ENCODE measurements at places on chromosomes 5 and 9.

DNA sequence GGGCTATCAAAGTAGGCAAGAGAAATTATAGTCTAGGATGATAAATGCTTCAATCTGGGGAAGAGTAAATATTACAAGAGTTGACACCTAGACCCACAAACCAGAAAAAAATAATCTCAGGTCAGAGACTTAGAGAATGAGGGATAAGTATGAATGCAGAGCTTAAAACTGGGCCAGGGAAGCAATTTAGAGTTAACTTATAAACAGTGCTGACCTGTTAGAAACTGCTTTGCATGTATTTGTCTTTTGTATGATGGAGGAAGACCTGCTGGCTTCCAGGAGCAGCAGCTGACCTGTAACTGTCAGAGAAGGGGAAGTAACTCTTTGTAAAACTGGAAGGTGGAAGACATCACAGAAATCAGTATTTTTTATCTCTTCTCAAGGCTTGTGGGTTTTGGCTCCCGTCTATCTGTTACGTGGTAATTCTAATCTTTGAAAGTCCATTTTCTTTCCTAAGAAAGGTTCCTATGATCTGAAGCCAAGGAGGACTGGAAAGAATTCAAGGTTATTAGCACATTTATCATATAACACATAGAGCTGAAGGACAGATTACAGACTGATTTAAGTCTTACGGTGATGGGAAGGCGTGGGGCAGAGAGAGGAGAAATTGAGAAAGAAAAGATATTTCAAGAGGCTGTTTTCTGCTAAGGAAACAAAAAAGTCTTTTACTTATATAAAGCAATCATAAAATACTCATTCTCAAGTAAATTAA is 114.7 kb upstream of the ADAMTS19 start:
- DNase-seq = no peak

GRCh38 chr5:32332966-32333365 is 20.2 kb upstream of the MTMR12 start:
- DNase-seq = no peak

DNA sequence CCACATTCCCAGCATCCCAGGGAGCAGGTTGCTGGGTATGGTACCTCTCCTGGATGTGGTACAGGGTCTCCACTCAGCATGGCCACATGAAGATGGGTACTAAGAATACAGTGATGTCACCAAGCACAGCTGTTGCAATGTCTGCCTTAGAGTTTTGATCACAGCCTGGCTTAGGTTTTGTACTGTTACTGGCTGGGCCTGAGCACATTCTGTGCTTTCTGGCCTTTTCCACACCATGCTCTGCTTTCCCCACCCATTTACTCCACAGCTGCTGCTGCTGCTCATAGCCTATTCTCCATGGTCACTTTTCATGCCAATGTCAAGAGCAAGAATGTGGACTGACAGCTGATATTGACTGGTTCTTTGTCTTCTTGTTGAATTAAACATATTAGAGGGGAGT is 481.9 kb downstream of the ARHGEF28 start:
- DNase-seq = no peak

DNA sequence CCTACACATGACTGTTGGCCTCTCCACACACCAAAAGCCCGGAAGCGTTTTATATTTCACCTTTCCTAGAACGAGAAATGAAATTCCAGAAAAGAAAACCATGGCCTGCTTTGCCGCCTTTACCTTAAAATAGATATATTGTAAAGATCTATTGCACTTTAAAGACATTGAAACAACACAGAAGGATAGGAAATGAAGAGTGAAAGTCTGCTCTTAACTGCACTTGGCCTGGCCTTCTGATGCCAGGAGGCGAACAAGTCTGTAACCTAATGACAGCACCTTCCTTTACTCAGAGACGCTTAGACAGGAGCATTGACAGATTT is 6.7 kb downstream of the PRDM6 start:
- no peak for DNase-seq

GRCh38 chr5:14506140-14506538 is 75.5 kb upstream of the OTULINL start:
- DNase-seq = no peak

DNA sequence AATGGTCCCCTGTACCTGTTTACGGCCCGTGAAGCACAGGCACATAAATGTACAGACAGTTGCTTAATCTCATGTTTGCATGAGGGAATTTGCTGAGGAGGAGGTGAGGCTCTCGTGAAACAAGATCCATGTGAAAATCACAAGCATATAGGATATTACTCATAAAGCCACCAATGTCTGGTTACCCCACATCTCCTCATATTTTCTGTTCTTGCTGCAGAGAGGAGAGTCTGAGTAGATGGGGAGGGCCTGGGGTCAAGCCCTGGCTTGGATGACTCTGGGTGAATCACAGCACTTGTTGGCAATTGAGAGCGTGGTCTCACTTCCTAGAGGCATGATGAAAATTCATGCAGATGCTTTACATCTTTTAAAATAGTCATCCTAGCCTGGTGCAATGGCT is 975 bp downstream of the AGXT2 start:
- DNase-seq = no peak

All from DMS153 (cell line).